ENCODE measurements at places on chromosomes 12 and 14.

- peak; percentile 77 for ATAC-seq
Observed at GRCh38 chr12:129530984-129531383, 372.8 kb downstream of the TMEM132D start.

DNA sequence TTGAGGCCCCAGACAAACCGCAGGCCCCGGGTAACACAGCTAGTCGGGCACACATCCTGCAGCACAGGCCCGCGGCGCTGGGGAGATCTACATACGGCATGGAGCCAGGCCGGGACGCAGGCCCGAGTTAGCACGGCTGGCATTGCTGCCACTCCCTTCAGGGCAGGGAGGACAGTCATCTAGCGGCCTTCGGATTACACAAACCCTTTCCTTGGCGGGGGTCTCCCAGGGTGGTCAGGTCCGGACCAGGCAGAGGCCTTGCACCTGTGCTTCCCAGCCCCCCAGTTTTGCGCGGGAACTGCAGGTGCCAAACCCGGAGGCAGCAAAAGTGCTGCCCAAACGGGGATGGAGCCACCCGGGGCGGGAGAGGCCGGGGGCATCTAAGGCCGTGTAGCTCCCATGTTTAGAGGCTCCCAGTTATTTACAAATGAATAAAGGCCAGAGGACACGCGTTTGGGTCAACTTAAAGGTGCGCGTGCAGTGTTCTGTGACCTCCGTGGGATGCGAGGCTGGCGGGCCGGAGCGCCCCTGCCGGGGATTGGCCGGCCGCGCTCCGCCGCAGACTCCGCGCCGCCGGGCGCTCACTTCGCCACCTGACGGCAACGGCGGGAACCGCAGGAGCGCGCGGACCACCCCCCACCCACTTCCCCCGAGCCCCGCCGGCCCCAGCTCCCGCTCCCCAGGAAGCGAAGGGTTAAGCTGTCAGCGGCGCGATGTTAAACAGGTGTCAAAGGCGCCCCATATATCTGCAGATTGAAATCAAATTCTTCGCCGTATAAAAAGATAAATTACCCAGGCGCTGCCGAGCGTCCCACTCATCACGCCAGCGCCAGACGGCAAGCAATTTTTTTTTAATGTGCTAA is 18.1 kb downstream of the VSX2 start:
- peak; percentile 72 for ATAC-seq

DNA sequence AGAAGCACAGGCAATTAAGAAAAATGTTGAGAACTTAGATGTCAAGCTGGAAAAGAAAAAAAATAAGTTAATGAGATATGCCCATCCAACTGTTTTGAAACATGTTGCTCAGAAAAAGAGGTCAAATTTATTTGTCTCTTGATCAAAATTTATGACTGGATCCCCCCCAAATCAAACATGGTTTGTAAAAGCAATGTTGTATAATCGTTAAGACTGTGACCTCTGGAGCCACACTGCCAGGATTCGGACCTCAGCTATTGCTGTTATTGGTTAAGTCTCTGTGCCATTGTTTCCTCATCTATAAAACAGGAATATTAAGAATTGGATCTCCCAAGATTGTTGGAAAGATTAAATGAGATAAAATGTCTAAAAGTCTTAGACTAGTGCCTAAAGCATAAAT is 51.9 kb upstream of the LRRK2 start:
- ATAC-seq: no peak

DNA sequence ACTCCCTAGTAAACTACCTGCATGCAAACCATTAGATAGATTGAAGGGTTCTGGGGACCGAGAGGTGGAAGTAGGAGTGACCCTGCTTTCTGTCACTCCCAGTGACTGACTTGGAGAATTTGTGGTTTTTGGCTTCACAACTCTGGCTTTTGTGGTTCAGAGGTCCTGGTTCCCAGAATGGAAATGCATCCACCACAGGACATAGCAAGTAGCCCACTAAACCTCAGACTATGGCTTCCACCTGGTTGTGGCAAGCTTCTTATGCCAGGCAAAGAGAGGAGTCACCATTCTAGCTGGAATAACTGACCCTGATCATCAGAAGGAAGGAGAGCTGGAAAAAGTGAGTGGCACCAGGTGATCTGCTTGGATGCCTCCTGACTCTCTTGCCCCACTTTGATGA is 162.4 kb upstream of the TMEM260 start:
- ATAC-seq: no peak

DNA sequence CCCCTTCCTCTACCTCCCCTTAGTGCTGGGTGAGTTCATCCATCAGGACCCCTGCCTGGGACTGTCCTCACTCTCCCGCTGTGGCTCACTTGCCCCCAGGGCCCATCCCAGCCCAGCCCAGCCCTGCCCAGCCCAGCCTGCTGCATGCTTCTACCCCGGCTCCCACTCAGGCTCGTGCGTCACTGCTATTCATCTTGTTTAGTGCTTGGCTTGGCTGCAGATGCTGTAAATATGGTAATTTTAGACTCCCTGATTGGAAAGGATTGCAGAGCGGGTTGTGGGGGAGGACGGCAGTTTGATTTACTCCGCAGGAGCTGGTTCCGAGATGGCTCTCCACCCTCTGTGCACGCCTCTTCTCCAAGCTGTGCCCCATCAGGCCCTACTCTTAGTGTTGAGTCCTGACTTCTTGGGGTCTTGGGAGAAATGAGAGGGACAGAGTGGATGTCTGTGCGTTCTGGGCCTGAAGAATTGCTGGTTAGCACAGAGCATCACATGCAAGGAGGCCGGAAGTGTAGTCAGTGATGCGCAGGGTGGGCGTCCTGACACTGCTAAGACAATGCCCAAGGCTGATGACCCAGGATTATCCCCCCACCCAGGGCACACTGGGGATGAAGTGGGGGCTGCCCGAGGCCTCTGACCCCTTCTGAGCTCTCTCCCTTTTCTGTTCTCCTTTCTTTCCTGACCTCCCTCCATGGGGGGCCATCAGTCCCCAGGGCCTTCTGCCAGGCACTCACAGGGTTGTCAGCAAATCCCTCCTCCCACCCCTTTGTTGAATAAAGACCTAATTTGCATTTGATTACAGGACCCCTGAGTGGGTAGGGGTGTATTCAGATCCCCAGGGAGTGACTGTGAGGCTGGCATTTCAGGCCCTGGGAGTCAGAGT is 244.4 kb downstream of the ZFP36L1 start:
- peak; percentile 87 for ATAC-seq

DNA sequence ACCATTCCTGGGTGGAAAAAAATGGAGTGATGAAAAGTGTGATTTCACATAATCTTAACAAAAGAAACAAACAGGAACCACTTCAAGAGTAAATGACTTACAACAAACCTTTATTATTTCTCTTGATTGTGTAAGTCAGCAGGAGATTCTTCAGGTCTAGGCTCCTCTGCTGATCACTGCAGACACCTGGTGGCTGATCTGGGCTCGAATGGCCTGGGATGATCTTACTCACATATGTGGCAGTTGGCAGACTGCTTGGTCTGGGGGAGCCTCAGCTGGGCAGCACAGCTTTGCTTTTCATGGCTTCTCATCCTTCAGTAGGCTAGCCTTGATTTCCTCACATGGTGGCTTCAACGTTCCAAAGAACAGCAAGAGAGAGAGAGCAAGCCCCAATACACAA is 215.4 kb upstream of the PRICKLE1 start:
- no peak for ATAC-seq

DNA sequence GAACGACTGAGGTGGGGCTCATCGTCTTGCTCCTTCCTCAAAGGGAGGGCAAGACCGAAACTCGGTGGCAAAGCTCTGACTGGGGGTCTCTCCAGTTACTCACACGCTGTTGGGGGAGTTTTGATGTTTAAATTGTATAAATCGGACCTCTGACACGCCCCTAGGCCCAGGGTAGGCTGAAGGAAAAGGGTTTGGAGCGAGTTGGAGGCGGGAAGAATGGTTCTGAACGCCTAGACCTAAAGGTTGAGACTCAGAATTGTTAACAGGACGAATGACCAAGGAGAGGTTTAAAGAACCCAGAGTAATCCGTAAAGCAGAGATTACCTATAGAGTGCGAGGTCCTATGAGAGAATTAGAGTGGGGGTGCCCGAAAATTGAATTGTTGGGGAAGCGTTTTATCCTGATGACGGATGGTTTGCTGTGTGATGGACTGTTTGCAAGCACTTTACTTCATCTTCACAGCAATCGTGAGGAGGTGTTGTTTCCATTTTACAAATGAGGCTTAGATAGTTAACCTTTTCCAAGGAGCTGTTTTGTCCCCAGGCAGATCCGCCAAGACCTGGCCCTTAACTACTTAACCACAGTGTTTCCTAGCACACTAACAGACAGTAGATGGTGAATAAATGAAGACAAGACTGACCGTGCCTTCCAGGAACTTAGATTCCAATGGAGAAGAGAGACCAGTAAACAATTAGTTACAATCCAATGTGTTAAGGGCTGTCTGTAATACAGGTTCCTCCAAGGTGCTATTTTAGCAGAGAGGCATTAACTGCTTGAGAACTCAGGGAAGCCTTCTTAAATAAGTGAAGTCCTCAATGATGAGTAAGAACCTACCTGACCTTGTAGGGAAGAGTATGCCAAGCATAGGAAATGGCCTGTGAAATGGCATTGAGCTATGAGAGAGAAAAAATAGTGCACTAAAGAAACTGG is 929 bp upstream of the UBE2N start:
- ATAC-seq: peak; percentile 19

Data from esophagus mucosa (tissue), 1 donor.